Activated T-cell treated with anti-CD3 and anti-CD28 coated beads, Interleukin-2, amount 50 U/mL, for 24 hours (primary cell): ENCODE measurements at places on chromosomes 7 and 10.

- DNase-seq = no peak
These were observed 24.8 kb upstream of the ZNF800 start for GRCh38 chr7:127417346-127417745.

- DNase-seq = no peak
These were observed 178.6 kb upstream of the LRGUK start for GRCh38 chr7:133948588-133948987.

DNA sequence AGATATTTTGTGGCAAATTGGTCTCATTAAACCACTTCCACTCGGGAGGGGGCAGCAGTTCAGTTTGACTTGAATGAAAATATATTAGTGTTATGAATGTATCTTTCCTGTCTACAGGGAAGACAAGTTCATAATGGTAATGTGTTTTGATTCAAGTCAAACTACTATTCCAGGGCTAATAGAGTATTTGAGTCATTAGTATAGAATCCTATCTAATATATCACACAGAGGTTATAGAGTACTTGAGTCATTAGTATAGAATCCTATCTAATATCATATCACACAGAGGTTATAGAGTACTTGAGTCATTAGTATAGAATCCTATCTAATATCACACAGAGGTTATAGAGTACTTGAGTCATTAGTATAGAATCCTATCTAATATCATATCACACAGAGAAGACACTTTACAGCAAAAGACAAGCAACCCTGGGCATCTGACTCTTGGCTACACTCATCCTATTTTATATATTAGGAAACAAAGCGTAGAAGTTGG is 199.7 kb upstream of the MAGI2 start:
- DNase-seq = no peak

DNA sequence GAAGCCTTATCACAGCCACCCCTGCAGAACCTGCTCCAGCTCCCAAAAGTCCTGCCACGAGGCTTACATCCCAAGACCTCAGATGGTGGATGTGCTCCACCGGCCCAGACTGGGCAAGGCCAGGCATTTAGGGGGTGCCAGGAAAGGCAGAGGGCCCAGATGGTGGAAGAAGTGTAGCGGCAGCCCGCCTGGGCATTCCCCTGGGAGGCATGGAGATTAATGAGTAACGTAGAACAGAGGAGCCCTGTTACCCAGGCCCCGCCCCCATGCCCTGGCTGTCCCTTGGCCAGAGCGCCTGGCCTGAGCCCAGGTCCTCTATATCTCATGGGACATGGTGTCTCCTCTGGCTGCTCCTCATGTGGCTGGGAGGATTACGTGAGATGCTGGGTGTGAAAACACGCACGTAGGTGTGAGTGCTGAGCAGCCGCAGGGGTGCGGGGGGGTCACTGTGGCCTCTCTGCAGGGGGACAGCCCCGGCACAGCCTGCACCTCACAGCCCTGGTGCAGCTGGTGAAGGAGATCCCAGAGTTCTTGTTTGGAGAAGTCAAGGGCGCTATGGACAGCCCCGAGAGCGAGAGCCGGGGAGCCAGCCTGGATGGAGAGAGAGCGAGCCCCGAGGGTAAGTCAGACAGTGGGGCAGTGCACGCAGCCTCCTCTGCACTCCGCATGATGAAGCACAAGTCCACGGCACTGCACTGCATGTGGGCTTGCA is 52.9 kb downstream of the ZNF467 start:
- no peak for DNase-seq

DNA sequence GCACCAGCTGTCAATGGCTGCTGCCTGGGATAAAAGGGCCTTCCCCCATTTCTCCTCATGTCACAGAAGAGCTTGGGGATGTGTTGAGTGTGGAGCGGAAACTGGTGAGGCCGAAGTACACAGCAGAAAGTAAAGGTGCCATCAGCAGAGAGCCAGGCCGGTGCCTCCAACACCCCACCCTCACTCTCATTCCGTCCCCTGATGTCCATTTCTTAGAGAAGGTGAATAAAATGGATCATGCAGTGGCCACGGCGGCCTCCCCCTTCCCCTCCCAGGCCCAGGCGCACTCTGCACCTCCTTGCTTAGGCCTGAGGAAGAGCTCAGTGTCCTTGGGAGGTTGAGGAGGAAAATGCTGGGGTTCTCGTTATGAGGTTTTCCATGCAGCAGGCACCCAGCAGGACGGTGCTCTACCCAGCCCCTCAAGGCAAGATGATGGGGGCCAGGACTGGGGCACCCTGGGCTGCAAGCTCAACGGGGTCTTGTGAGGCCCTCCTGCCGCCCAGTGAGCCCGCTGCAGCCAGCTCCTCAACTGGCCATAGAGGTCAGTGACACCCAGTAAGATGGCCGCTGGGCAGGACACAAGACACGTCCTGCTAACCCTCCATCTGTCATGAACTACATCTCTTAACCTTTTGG is 163.9 kb downstream of the ADARB2 start:
- DNase-seq = no peak
